GM18507 (cell line): ENCODE measurements at places on chromosomes 6 and 20.

GRCh38 chr6:96809119-96809518 is 28.2 kb downstream of the GPR63 start:
- DNase-seq: no peak

DNA sequence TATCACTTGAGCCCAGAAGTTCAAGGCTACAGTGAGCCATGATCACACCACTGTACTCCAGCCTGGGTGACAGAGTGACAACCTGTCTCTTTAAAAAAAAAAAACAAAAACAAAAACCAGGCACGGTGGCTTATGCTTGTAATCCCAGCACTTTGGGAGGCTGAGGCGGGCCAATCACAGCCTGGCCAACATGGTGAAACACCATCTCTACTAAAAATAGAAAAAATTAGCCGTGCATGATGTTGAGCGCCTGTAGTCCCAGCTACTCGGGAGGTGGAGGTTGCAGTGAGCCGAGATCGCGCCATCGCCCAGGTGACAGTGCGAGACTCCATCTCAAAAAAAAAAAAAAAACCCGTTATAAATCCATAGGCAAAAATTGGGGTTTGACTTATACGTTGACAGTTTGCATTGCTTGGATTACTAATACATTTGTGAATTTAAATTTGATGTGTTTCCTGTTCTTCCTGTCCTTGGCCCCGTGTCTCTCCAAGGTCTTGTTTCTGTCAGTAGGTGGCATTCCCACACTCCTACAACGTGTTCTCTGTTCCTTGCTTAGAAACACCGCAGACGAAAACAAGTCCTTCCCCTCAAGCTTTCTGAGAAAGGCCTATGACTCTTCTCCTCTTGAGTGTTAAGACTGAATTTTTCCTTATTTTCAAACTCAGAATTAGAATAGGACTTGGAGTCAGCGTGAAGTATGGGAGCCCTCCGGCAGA is 147.0 kb downstream of the DTNBP1 start:
- no peak for DNase-seq

GRCh38 chr20:61705386-61706258 is 360.1 kb downstream of the TAF4 start:
- DNase-seq: no peak

DNA sequence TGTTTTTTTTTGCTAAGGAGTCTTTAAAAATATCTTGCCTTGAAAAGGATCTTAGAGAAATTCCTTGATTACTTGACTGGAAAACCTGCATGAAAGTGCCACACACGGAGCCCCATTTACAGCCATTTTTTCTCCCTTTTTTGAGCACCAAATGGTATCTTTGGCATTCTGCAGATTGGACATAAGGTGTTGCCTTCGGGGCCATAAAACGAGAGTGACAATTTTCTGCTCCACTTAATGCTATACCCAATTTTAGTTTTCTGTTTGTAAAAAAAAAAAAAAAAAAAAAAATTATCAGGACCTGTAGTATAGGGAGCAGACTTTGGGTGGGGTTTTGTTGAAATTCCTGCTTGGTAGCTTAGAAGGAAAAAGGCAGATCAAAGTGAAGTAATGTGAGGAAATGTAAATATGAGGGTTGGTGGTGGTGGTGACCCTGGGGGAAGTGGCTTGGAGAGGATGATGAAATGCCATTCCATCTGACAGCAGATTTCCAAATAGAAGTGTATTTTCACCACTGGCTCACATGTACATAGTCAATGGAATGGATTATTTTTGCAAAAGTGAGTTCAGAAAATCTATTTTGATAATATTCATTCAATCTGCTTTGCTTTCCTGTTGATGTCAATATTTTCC is 212.1 kb upstream of the SOX4 start:
- DNase-seq: no peak

DNA sequence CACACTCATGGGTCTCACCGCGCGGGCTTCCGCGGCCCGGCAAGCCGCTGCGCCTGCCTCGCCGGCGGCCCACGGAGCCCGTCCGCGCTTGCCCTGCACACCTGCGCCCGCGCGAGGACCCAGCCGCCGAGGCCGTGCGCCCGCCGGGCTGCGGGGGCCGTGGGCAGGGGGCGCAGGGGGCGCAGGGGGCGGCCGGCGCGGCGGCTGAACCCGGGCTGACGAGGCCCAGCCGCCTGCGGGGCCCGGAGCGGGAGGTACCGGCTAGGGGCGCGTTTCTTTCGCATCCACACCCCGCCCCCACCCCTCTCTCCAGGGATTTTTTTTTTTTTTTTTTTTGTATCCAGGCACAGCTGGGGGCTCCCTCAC is 43.8 kb upstream of the OSTM1 start:
- DNase-seq: no peak

DNA sequence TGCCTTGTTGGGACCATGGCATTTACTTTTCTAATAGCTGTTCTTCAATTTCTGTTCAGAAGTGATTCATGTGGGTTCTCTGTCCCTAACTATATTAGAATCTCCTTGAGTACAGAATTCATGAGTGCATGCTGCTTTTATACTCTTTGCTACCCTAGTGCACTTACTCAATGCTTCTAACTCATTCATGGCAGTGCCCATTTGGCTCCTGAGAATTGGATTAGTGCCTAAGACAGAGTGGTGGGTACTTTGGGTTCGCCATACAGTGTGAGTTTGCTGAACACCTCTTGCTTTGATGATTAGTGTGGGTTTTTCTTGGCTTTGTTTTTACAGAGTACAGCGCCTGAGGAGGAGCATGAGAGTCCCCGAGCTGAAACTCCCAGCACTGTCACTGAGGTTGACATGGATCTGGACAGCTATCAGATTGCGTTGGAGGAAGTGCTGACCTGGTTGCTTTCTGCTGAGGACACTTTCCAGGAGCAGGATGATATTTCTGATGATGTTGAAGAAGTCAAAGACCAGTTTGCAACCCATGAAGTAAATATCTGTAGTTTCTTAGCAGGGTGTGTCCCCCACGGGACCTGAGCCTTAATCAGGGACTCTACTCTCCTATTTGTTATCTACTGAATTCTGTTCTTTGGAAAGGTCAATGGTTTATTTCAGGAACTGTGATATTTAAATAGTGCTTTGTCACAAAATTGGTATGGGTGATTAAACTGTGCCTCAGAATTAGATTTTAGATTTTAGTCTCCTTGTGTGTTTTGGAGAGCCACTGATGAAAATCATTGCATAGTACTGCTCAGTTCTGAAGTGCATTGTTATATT is 150.7 kb downstream of the UTRN start:
- DNase-seq: no peak

DNA sequence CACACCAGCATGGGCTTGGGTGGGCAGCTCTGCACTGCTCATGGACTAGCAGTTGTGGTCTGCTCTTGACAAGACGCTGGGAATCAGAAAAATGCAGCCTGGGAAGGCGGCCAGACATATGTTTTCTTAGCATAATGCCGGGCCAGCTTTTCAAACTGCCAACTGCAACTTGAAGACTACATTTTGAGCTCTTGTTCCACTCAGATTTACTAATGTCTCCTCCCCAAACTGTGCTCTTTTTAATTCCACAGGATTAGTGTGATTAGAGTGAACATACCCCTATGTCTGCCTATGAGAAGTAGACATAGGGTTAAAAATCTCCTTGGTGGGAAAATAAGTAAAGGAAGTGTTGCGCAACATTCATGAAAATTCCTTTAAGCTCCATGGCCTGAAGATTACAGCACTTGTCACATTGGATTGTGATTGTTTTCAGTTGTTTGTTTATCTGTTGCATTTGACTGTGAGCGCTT is 5.3 kb upstream of the FNDC1 start:
- DNase-seq: no peak

DNA sequence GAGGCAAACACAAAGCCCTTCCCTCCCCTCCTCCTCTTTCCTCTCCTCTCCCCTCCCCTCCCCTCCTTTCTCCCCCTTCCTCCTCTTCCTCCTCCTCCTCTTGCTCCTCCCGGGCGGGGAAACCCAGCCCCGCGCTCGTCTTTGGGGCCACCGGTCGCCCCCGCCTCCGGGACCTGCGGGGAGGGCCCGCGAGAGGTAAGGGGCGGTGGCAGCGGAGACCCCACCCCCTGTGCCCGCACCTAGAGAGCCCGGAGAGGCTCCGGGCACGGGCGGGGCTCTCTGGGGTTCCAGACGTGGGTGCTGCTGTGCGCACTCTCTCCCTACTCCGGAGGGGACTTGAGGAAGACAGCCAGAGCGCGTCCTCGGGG is at the start of gene RIN2:
TSS of gene RIN2 (plus strand) at position 126 of the 368 bp plus-strand sequence. CDS start 131,344 bp downstream, outside the sequence.
- no peak for DNase-seq

DNA sequence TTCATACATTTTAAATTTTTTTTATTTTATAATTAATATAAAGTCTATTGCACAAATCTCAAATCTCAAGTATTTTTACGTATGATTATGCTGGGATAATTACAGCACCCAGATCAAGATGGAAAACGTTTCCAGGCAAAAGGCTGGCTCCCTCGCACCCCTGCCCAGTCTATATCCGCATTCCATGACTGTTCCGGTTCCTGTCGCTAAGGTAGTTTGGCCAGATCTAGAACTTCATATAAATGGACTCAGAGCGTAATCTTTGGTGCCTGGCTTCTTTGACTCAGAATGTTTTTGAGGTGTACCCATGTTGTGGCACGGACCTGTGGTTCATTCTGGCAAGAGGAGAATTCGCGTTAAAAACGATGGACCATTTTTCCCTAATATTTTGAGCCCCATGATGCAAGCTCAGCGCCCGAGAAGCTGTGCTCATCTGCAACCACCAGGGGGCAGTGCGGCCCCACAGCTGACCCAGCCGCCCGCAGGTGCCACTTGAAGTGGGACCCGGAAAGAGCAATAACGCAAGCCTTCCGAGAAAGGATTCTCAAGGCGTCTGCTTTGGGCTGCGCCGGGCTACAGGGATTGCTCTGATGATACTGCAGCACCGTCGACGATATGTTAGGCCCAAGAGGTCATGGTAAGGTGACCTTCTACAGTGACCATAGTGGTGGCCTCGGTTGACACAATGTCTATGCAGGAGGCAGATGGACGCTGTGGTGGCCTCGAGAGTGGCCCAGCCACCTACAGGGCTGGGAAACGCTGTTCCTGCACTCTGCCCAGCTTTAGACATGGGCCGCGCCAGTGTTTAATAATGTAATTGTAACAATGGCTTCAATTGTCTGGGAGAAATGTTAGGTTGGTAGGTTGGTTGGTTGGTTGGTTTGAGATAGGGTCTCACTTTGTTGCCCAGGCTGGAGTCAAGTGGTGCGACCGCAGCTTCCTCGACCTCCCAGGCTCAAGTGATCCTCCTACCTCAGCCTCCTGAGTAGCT is 160.1 kb downstream of the ZMYND8 start:
- DNase-seq: peak; percentile 72

DNA sequence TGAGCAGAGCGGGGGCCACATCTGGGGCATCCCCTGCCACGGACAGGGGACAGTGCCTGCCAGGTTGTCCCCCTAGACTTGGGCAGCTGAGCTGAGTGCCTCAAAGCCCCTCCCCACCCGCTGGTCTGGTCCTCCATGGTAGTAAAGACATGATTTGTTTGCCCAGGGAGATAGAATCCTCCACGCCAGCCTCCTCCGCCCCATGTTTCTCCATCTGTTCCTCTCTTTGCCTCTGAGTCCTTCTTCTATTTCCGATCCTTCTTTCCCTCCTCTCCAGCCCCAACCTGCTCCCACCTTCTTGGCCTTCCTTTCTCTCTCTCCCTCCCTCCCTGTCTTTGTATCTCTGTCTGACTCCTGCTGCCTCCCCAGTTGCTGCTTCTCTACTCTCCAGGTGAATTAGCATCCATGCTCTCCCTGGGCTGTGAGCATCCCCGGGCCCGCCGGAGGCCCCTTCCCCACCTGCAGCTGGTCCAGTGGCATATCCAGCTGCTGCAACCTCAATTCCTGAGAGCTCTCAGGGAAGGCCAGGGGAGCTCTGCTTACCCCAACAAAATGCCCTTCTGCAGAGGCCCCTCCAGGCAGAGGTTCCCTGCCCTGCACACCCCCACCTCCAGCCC is 45.8 kb downstream of the CPNE5 start:
- no peak for DNase-seq

- DNase-seq: no peak
These were observed 246.5 kb downstream of the HAO1 start for GRCh38 chr20:7693761-7694160.

- no peak for DNase-seq
These were observed 180.1 kb upstream of the RNF24 start for GRCh38 chr20:4195499-4195898.

DNA sequence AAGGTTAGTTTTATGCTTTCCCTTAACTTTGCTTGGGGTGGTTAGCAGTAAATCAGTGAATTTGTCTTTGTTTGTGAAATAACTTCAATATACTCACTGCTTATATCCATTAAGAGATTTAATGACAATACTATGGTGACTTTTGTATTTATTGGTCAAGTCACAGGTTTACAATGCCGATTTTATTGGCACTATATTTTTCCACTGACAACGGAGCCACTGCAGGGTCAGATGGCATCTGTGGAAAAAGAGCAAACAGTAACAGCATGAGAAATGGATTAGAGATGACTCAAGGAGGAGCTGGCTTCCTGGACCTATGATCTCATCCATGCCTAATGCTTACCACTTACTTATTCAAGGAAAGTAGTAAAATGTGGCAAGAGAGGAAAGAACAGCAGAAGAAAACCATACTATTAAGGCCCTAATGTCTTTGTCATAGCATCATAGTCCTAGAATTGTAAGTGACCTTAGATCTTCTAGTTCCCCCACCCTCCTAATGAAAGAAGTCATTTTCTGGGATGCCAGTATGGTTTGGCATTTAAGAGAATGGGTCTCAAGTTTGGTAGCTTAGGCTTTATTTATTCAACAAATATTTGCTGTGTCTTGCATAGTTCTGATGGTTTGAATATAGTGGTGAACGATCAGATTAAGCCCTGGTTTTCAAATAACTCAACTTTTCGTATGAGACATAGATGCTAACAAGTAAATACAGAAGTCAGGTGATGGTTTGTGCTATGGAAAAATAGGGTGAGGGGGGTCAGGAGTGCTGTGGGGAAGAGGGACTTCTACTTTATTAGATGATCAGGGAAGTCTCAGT is 18.5 kb downstream of the RNF144B start:
- DNase-seq: no peak

DNA sequence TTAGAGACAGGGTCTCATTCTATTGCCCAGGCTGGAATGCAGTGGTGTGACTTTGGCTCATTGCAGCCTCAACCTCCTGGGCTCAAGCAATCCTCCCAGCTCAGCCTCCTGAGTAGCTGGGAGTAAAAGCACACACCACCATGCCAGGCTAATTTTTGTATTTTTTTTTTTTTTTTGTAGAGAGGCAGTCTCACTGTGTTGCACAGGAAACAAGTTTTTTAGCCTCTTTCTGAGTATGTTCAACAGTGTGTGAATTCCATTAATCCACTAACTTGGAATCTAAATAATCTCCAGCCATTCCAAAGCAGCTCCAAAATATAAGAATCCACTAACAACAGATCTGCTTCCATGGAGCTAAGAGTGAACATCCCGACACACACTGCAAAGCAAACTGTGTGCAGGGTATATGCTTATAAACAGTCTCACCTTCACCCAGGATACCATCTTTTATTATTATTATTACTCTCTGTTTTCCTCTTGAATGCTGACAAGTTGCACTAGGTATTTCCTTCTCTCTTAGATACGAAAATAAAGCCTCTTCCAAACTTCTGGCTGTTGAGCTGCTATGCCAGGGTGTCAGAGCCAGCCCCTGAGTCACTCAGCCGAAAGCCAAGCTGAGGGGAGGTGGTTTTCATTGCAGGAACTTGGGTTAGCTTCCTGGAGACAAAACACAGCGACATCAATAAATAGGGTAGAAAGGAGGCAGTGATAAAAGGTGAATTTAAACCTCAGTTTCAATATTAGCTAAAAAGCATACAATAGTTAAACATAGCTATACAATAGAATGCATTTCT is 264.9 kb downstream of the HIVEP2 start:
- DNase-seq: no peak
